Fibroblast of lung (primary cell): ENCODE measurements at places on chromosomes 2 and 18. TPM values are rescaled to one million over a fixed set of nuclear protein-coding genes. Genes with fewer than 3 reads are reported as not detected.
A peak's percentile ranks its signal among the peaks of the same experiment; 100 is the strongest.

GRCh38 chr2:8966123-8966908 is 37.2 kb downstream of the MBOAT2 start:
- H3K4me1 ChIP-seq, result no peaks in the 10 kb centered on the region
- H3K36me3 ChIP-seq, result no peaks in the 10 kb centered on the region
- DNase-seq, result peak; percentile 73

GRCh38 chr2:28749526-28749925 is 2.1 kb upstream of the PPP1CB start:
- no peak overlapping the region for H3K4me3 ChIP-seq
- H3K27me3 ChIP-seq, result no peaks in the 10 kb centered on the region
- DNase-seq, result no peak
- H3K36me3 ChIP-seq, result no peaks in the 10 kb centered on the region

The CD302 gene
- 9.4 and 15.9 TPM in 2 replicates for total RNA-seq

The IL37 gene
- not detected in 2 replicates for total RNA-seq

The PLCD4 gene
- 3.9 and 10.7 TPM in 2 replicates for total RNA-seq
